ENCODE measurements at places on chromosomes 16 and 17.

DNA sequence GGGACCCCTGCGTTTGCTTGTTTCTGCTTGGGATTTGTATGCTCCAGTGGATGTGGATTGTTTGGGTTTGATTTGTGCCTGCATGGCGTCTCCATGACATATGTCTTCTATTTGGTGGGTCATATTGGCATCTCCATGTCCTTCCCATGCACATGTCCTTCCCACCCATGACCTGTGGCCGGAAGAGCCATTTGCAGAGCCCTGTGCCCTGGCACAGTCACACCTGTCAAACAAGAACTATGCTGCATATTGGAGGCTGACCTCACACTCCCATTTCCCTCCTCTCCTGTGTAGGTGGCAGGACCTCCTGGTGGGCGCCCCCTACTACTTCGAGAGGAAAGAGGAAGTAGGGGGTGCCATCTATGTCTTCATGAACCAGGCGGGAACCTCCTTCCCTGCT, 15.8 kb downstream of the ITGA3 start:
- DNase-seq, result no peak

DNA sequence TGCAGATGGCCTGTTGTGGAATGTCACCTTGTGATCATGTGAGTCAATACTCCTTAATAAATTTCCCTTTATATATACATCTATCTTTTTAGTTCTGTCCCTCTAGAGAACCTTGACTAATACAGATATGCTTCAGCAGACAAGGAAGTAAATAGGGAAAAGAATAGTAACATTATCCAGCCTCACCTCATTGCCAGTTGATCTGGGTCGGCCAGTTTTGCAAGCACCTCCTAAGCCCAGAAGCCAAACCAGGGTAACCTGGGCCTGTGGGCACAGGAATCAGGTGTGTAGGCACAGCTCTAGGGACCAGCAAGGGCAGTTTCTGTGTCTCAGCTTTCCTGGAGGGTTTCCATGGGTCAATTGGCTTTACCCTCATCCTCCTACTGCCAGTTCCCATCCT, 11.9 kb upstream of the CCL17 start:
- no peak for DNase-seq

DNA sequence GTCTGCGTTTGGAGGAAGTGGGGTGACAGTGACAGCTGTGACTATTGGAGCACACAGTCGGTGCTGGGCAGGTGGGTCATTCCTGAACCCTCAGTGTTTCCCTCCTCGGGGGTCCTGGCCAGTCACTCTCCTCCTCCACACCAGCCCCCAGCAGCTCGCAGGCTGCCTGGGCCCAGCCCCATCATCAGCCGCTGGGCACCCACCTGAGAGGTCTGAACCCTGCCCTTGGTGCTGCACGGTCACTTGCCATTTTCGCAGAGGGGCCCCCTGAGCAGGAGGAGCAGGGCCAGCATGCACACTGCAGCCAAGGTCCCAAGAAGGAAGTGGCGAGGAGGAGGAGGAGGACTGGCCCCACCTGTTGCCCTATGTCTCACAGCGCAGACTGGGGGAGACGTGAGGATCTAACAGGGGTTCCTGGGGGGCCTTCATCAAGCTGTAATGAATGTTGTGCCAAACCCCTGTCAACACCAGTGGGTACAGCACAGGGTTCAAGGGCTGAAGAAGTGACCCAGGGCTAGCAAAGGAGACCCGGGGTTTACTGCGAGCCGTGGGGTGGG, 23.0 kb downstream of the JPH3 start:
- no peak for DNase-seq

DNA sequence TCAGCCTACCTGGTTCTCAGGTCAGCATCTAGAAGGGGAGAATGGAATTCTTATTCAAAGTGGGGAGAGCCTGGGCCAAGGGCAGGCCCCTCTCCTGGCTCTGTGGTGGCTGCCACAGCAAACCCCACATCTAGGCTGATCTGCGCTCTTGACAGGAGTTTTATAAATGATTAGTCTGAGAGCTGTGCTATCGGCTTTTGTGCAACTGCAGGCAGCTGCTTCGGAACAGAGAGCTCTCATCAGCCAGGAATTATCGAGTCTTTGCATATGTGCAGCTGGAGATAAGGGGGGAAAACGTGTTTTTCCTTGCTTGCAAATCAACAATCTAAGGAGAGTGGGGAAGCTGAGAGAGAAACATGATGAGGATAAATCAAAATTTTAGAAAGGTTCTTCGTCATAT, 91.7 kb downstream of the HS3ST3A1 start:
- DNase-seq, result no peak

All from NCI-H2029 treated with DMSO at 0.1 percent for 48 hours (cell line).